ENCODE measurements at places on chromosomes 1 and 21. TPM values are rescaled to one million over a fixed set of nuclear protein-coding genes. Genes with fewer than 3 reads are reported as not detected.

- DNase-seq, result no peak
Measured at GRCh38 chr21:42564561-42564971, 50.9 kb downstream of the SLC37A1 start.

The SHISA4 gene
- 12.1 TPM for total RNA-seq

GRCh38 chr1:233085566-233085965 is 135.2 kb downstream of the NTPCR start:
- DNase-seq, result no peak

DNA sequence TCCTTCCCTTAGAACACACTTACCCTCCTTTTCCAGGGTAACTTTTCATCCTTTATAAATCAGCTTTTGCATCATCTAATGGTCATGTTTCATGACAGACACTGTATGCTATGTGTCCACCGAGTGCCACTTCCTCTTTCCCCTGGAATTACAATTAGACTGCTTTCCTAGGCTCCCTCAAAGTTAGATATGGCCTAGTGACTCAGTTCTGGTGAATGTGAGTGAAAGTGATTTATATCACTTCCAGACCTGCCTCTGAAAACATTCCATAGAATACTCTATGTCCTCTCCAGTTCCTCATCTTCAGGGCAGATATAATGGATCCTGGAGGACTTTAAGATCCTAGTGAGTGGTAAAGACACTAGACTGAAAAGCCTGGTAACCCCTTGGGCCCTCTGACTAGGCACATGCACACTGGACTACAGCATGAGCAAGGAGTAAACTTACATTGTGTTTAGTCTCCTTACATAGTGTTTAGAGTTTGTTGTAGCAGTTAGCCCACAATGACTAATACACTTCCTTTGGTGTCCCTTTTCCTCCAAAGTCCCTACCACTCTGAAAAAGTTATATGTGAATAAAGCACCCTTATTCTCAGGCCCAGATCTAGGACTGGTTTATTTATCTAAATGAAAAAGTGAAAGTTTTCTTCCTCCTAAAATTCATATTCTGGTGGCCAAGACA is 59.3 kb downstream of the GPR88 start:
- no peak for DNase-seq

- no peak for DNase-seq
Measured at GRCh38 chr1:16926491-16927073, 4.9 kb downstream of the CROCC start.

The PPFIA4 gene
- total RNA-seq, result 3.4 TPM

GRCh38 chr21:33977017-33977720 is 61.6 kb upstream of the ATP5PO start:
- no peak for DNase-seq

The LRRIQ3 gene
- 2.6 TPM for total RNA-seq

DNA sequence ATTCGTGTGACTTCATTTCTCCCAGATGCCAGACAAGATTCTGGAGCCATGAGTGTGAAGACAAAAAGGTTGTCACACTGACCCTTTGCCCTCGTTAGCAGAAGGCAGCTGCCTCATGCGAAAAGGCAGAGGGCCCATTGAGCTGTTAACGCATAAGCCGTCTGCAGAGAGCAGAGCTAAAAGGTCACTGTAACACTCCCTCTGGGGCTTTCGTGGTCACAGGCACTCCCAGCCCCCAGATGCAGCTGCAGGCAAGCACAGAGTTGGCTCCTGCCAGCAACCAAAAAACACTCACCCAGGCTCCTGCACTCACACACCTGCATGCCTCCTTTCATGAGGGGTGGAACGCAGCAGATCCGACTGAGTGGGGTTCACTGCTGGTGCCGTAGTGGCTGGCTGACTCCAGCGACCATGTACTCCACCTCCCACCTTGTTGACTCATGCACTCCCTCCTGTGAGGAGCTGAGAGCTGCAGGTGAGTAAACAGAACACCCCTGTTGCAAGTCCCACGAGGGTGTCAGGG is 287.5 kb downstream of the SMYD3 start:
- no peak for DNase-seq

GRCh38 chr1:22186311-22186710 is 43.4 kb upstream of the WNT4 start:
- DNase-seq, result no peak

The ACTL8 gene
- total RNA-seq, result not detected

DNA sequence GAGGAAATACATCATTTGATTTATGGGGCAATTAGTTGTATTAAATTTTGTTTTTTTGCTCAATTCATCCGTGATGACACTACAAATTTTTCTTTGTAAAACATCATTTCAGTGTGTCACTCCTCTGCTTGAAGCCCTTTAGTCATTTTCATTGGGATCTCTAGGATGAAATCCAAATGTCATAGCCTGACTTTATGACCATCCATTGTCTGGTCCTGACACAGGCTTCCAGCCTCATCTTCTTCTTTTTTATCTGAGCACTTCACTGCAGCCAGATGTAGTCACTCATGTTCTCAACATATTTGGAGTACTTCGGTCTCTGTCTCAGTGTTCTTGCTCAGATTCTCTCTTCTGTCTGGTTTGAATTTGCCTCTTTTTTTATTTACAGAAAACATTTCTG is 173.1 kb downstream of the HMCN1 start:
- DNase-seq, result no peak

The ATF3 gene
- total RNA-seq, result 19.2 TPM

DNA sequence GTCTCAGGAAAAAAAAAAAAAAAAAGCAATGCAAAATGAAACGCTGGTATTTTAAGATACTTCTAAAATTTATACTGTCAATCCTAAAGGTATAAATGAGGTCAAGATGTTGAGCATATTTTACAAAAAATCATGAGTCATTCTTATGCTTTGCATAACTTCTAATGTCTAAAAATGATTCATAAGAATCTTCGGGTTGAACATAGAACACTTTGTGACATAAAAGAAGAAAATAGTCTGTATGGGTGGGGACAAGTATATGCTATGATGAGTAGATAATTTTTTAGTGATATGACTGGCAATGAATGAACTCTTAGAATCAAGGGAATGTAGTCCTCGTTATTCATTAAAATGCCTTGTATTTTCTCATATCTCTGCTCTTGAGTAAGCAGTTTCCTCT is 416.9 kb upstream of the USP24 start:
- no peak for DNase-seq

GRCh38 chr1:184623404-184623803 is 131.3 kb downstream of the EDEM3 start:
- DNase-seq, result no peak

The OR2T2 gene
- total RNA-seq, result not detected

DNA sequence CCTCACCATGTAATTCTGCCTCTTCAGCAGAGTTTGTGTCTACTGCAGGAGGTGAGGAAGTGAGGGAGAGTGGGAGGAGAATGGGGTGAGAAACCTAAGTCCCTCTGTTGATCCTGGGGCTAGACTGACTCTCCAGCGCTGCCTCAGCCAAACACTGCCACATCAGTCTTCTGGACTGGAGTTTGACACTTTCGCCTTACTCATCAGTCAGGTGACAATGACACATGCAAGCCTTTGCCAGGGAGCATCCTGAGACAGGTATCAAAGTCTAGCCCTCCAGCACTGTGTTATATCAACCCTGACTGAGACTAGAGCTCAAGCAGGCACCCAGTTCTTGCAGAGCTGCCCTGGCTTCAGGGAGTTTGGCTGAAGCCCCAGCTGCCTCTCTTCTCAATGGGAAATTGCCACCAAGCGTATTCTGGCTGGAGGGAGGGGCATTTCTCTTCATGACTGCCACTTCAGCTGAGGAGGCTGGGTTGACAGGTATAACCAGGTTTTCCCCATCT is 33.3 kb upstream of the SUCO start:
- DNase-seq, result peak; percentile 9

- no peak for DNase-seq
Measured at GRCh38 chr21:29613021-29613420, 314.3 kb downstream of the BACH1 start.

The LORICRIN gene
- total RNA-seq, result not detected

DNA sequence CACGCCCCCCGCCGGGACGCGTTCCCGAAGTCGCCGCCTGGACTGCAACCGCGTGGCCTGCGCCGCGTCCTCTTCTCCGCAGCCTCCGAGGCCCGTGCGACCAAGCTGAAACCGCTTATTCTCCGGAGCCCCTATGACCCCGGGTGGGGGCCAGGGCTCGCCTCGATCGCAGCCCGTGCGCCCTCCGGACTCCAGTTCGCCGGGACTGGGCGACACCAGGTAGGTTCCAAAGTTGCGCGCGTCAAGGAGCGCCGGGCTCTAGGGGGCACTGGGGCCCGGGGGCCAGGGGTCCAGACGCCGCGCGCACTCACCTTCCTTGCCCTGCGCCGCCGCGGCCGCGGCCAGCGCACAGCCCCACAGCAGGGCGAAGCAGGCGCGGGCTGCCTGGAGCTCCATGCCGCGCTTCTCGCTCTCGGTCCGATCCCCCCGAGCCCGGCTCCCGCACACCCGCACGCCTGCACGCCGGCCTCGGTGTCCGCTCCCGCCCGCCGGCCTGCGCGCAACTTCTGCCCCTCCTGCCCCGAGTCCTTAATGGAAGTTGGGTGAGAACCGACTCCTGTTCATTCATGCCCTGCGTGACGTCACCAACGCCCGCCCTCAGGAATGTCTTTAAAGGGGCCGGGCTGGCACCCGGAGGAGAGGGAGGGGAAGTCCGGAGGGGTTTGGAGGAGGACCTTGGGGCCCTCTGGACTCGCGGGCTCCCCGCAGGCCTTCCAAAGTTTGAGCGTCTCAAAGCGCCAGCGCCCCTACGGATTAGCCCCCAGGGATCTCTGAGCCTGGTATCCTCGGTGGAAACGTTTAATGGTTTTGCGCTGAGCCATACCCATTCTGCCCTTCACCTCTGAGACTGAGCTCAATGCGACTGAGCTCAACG is at the start of gene EPHA2:
Gene EPHA2 (minus strand): TSS at position 533 of the 874 bp plus-strand sequence. CDS start 137 bp downstream, at position 396.
- peak; percentile 86 for DNase-seq

The C1QTNF12 gene
- total RNA-seq, result 1.3 TPM

The DIO1 gene
- total RNA-seq, result not detected

- peak; percentile 74 for DNase-seq
Measured at GRCh38 chr1:160108888-160109662, 6.5 kb upstream of the ATP1A2 start.

- no peak for DNase-seq
Measured at GRCh38 chr21:34574601-34575529, 40.0 kb downstream of the RCAN1 start.

DNA sequence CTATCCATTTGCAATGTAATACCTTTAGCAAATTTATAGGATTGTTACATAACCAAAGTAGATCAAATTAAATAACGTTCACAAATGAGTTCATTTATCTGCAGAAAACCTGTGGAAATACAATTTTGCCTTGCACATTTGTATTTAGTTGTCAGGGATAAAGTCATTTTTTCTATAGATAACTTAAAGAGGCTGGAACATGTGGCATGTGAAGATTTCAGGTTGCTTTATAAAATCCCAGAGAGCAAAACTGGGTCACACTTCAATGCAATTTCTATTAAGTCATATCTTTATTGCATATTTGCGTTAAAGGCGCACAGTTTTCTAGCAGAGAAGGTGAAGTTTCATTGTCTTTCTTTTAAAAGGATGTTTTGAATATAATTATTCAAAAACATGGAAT is 342.4 kb downstream of the USP25 start:
- no peak for DNase-seq

DNA sequence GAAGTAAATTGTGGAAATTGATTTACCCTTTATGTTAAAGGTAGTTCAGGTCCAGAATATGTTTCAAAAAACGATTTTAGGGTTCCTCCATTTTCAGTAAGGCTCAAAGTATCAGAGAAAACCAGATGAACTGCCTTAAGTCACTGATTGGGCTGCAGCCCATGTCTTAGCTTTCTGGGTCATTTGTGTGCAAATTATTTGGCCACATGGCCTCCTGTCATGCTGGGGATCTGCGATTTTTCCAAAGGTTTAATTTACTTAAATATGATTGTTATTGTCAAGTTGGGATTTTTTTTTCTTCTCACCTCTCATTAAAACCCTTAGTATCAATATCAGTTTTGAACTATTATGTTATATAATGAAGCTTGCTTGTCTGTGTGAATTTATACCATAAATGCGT is 135.9 kb upstream of the DPYD start:
- no peak for DNase-seq

DNA sequence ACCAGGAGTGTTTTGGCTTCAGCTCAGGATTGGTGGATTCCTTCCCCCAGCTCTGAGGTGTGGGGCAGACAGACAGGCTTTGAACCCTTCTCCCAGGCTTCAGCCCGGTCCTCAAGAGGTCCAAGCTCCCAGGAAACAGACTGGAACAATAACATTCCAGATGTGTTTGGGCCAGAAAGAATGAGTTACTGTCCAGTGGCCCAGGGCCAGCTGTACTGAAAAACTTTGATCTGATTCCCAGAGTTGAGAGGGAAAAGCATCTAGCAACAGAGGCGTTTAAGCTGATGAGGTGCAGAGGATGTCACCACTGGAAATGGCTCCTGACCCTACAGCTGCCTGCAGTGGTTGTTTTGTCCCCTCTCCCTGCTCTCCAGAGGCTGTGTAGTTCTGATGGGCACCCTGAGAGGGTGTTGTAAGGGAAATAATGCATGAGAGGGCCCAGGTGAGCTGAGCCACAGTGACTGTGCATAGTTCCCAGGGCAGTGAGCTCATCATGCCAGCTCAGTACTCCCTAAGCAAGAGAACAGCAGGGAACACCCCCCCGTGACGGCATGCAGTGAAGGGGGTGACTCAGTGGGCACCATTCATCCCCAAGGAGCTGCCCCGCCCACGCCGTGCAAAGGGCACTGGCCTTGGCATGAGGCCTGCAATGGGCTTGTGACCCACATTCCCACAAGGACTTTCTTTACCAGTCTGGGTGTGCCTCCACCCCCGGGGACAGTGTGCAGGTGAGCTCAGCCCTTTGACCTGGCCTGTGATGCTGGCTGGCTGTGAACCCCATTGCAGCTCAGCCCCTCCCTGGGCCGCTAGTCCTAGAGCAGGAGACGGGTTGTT is 13.8 kb upstream of the SFN start:
- DNase-seq, result peak; percentile 89

DNA sequence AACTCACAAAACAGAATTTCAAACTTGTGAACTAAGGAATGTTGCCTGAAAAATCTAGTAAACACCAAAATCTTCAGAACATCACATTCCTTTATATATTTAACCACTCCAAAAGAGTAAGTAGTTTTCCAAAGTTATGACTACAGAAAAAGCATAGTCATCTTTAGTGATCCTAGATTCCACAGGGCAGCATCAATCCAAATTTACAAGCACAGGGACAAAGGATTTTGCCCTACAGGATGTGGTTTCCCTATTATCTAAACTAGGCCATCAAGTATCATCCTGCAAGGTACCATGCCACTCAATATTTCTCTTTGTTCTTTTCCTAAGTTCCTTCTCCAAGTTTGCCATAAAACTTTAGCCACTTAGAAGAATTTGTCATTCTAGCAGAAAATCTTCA is 33.0 kb downstream of the COP1 start:
- DNase-seq, result no peak

The S100B gene
- not detected for total RNA-seq

GRCh38 chr1:199878823-199879222 is 148.7 kb upstream of the NR5A2 start:
- DNase-seq, result no peak

GRCh38 chr1:218164111-218164929 is 120.8 kb upstream of the RRP15 start:
- DNase-seq, result no peak

DNA sequence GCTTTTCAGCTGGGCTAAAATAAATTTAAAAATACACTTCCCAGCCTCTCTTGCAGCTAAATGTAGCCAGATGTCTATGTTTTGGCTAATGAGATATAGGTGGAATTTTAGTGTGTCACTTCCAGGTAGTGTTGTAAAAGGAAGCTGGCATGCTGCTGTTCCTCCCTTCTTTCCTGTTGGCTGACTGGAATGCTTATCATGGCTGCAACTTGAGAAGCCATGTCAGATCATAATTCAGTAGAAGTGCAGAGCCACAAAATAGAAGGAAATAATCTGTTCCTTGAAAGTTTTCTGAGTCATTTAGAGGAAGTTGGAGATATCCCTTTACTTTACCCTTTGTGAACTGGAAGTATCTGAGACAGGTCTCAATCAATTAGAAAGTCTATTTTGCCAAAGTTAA is 10.9 kb upstream of the RBM15 start:
- DNase-seq, result no peak

All from NCI-H460 (cell line).